RCC 7860 (cell line): ENCODE measurements at places on chromosomes 16 and 17.

- no peak for DNase-seq
These were observed 13.7 kb upstream of the LDHD start for GRCh38 chr16:75130150-75130771.

GRCh38 chr17:72850410-72851118, 241.9 kb downstream of the SLC39A11 start:
- peak; percentile 20 for DNase-seq

DNA sequence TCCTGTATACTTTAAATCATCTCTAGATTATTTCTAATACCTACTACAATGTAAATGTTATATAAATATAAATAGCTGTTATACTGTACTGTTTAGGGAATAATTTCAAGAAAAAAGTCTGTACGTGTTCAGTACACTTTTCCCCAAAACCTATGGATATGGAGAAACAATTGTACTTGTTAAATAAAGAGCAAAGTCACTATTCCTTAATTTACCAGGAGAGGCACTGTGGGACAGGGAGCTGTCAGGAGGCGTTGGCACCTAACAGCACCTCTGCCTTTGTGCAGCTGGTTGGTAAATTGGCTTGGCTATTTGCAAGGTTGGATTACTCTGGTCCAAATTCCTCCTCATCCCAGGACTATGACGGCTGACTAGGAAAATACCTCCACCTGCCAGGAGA, 28.0 kb downstream of the CRHR1 start:
- no peak for DNase-seq

- peak; percentile 48 for DNase-seq
These were observed 7.1 kb upstream of the SLC5A11 start for GRCh38 chr16:24838554-24839266.

DNA sequence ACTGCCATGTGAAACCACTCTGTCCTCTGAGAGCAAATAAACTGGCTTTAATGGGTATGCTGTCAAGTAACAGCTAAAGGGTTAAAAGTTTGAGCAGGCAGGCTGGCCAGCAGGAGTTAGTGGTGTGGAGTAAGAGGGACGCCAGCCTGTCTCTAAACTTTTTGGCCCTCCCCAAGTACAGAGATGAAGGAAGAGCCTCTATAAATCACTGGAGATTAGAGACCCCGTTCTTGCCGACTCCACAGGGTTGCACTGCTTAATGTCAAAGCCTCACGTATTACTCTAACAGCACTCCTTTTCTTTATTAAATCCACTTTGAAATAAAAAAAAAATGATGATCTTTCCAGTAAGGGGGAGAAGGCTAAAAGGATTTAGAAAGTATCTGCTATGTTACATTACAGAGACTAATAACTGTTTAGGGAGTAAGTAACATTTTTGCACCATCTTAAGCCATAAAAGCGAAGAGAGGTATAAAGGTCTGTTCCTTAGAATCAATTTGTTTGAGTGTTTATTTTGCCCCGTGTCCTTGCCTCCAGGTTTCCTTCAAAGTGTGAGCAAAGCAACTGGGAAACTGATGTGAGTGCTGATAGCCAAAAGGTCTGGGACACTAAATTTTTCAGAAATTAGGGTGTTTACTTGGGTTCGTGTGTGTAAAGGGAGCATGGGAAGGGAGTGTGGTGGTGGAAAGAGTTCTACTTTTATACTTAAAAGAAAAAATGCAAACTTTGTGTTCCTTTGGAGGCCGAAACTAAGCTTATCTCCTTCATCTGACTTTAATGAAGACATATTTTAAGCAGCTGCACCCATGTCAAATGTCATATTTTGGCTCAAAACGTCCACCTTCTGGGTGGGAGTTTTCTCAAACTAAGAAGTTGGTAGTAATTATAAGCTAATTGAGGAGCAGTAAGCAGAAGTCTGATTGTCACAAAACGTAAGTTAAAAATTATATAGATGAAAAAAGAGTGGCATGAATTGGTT, 109.9 kb upstream of the TBX2 start:
- DNase-seq, result no peak

DNA sequence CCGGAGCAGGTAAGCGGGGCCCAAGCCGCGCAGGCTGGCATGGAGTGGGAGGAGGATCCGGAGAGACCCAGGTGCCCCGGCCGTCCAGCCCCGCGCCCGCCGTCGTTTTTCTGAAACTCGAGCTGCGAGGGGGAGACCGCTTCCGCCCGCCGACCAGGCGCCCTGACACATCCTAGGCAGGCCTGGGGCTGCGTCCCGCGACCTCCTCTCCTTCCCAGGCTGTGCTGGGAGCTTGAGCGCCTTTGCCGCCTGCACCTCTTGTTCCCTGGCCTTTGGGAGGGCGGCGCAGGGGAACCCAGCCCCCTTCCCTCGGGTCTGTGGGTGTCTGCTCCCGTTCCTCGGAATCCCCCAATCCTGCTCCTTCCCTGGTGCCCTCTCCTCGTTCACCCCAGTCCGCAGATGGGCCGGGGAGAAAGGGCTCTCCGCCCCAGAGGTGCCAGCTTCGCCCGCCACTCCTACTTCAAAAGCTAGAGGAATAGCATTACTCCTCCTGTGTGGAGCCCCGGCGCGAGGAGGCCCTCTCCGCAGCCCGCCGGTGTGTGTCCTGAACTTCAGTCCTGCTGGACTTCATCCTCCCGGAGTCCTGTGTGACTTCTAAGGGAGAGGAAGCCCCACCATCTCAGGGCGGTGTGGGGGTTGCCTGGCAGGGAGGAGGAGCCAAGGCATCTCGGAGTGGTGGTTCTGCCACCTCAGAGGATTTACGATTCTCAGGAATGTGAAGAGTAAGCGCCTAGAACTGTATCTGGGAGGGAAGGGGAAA, 1.0 kb downstream of the NHERF1 start:
- peak; percentile 66 for DNase-seq

GRCh38 chr16:81450783-81451491, 6.3 kb downstream of the CMIP start:
- no peak for DNase-seq

- no peak for DNase-seq
These were observed 264.5 kb downstream of the FTO start for GRCh38 chr16:53968454-53968853.

- DNase-seq, result no peak
These were observed 56.9 kb downstream of the PRKCA start for GRCh38 chr17:66359351-66359750.

DNA sequence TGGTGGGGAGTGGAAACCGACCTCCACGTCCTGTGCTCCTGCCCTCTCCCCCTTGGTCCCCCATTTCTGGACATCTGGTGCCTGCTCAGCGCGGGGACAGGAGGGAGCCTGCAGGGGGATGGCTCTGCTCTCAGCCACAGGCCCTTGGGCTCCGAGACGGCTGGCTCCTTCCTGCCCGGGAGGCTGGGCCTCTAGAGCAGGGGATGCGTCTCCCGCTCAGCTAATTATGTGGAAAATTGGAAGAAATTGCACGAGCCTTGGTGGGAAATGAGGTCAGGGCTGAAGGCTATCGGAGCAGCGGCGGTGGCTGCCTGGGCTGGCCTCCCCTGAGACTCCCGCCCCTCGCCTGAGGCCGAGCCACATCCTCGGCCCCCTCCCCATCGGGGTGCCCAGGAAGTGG, 154.6 kb upstream of the CIBAR2 start:
- no peak for DNase-seq

DNA sequence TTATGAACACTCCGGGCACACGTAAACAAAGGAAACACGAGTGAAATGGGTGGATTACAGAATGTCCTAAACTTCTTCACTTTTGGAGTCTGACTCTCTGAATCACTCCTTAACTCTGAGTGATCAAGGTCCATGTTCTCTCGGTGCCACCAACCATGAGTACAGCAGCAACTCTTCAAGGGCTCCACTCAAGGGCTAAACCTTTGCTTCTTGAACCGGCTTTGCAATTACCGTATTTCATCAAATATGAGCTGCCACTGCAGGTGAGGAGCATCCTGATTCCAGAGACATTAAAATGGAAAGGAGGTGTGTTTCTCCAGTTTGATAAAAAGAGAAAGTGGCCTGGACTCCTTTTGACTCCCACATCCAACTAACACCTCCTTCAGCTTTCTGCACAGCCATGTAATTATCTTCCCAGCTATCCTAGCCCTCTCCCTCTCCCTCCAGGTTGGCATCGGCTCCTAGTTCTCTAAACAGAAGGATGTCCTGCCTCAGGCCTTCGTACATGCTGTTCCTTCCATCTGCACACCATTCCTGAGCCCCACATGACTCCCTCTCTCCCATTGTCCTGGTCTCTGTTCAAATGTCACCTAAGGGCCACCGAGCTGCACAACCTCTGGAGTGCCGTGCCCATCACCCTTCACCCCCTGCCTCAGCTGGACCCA, 61.4 kb downstream of the ZDHHC7 start:
- no peak for DNase-seq

DNA sequence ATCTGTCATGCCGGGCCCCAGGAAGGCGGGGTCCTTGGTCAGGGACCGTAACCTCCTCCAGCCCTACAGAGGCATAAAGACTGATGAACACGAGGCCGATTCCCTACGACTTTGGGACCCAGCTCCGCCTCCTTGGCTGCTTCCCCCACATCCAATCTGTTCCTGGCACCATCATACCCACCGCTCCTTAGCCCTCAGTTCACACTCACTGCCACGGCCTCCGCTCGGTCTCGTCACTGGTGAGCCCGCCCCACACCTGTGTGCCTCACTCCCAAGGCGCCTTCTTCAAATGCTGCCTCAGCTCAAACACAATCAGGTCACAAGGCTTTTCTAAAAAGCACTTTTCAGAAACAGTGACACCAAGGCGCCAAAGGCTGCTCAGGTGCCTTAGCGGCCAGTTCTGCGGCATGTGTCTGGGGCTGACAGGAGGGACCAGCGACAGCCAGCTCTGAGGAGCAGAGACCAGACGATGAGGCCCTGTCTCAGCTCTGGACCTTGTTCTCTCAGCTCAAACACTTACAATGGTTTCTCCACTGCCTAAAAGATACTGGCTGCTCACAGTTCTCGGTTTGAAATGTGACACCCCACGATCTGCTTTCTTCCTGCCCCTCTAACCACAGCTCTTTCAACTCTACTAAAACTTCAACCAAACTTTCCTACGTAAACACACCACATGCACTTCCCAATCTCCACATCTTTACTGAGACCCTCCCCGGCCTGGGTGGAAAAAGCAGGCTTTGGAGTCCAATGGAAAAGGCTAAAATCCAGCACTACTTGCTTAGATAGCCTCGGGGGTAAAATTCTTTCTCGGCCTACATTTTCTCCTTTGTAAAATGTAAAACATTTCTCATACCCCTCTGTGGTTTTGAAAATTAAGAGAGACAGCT, 33.2 kb downstream of the CYB5D2 start:
- no peak for DNase-seq

GRCh38 chr17:38598536-38598935, 7.2 kb downstream of the SRCIN1 start:
- DNase-seq, result peak; percentile 47

- no peak for DNase-seq
These were observed 4.4 kb downstream of the FAHD1 start for GRCh38 chr16:1831186-1832075.

DNA sequence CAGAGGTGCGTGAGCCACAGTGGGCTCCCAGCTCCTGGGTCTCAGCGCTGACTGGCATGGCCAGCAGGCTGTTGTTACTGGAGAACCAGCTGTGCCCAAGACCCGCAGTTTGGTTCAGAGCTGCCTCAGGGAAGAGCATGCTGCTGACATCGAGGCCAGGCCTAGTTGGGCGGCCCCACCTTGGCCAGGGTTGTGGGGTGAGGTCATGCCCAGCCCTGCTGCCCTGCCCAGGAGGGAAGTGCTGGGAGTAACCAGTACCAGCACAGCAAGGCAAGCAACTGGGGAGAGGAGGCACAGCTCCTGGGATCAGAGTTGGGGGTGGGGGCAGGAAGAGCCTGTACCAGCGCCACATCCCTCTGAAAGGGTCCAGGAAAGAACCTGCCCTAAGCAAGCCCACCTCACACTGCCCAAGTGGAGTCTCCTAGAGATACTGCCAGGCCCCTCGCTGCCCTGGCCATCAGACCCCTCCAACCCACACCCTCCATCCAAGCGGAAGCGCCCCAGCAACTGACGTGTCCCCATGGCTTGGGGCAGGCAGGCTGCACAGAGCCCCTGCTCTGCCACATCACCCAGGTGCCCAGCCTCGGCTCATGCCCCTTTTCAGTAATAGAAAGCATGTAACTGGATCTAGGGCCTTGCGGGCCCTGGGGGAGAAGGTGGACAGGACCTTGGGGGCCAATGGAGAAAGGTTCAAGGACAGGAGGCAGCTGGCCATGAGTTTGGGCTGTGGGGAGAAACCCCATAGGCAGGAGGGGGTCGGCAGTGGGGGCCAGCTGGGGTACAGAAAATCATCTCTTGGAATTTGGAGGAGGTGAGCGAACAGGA, 990 bp downstream of the DOK4 start:
- DNase-seq, result no peak

DNA sequence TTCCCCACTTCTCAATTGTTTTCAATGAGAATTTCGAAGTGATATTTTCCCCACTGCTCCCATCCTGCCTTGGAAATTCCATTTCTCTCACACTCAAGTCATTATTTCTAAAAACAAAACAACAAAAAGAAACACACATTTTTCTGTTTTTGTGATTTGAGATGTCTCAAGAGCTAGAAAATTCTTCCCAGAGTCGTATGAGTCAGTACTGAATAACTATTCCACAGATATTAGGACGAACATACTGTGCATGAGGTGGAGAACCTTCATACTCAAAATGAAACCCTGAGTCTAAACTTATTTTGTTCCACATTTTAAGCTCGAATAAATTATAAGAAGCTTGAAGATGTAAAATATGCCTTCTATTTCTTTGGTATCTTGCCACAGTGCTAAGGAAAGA, 204.6 kb downstream of the SLC39A11 start:
- no peak for DNase-seq

DNA sequence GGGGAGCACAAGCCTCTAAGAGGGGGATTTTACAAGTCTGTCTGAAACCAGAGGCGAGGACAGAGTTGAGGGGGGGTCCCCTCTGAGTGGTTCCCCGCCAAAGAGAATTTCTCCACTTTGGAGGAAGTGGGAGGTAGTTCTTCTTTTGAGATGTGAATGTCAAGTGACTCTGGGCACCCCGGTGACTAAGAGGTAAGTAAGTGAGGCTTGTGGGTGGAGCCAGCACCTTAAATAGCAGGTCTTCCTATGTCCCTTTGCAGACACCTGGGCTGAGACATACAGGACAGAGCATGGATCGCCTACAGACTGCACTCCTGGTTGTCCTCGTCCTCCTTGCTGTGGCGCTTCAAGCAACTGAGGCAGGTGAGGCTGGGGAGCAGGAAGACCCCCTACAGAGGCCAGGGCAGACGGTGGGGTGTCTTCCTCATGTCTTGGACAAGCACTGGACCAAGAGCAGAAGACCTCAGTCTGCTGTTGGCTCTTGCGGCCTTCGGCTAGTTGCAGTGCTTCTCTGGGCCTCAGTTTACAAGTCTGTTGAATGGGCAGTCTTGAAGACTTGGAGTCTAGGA, at the start of gene CCL22:
Gene CCL22, plus strand, starts transcription at position 257 of the 569 bp plus-strand sequence. Its CDS starts 34 bp downstream, at position 291.
- no peak for DNase-seq

DNA sequence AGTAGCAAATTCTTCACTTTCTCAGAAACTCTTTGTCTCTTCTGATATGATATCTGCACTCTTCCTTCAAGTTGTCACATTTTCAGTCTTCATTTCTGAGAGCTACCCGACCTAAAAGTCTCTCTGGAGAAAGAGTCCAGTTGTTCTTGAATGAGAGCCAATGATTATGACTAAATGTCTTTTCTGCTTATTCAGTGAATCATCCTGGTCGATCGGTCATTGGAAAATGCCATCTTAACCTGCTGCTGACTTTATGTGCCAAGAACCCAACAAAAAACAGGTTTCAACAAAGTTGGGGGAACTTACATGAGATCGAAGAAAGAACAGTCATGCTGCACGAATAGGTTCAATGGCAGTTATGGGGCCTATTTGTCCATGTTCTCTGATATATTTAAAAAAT, 15.9 kb downstream of the SOX9 start:
- peak; percentile 69 for DNase-seq

- DNase-seq, result no peak
These were observed 14.7 kb upstream of the TMEM220 start for GRCh38 chr17:10744501-10745000.
